ENCODE measurements at places on chromosomes 11 and 22.

- no peak for DNase-seq
Measured at GRCh38 chr11:71499546-71499945, 27.5 kb upstream of the KRTAP5-7 start.

DNA sequence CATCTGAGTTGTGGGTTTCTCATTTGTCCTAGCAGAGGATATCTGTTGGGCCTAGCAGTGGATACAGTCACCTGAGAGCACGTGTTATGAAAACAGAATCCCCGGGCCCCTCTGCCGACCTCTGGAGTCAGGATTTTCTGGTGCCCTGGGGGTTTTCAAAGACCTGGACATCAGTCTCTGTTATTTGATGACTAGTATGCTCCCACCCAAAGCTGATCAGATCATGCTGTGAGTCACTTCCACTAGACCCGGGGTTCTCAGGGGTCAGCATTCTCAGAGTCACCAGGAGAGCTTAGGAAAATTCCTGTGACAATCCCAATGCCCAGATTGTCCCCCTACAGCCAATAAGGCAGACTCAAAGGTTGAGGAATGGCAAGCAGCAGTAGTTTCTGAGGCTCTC is 38.7 kb downstream of the KCNJ1 start:
- DNase-seq = no peak

DNA sequence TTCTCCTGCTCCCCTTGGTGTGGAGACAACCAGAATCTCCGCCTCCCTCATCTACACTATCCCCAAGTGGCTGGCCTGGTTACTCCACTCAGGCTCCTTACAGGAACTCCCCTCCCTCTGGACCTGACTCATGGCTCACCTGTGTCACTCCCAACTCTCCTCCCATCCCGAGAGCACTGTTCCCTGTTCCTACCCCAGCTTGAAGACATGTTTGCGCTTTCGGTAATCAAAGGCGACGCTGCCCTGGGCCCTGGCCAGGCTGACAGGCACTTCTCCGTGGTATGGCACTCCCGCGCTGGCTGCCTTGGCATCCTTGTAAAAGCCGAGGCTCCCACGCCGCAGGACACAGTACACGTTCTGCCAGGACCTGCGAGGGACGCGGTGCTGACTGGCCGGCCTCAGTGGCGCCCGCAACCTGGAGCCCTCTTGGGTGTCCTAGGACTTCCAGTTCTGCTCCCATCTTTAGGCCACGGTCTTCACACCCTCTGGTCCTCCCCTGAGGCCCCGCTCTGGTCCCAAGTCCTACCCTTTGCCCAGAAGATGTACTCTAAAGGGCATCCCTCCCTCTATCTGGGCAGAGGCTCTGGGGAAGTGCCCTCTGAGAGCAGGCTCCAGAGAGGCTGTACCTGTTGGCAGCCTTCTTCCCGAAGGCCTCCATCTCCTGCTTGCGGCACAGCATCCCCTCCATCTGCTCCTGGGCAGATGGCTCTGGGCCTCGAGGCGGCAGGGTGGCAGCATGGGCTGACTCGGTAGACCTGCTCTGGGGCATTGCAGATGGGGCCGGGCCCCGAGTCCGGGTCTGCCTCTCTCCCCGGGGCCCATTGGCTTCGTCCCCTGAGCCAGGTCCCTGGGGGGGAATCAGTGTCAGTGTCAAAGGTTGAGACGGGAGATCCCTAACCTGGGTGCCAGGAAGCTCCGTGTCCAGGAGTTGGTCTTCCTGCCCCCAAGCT is 9.4 kb upstream of the RBM4B start:
- DNase-seq = no peak

DNA sequence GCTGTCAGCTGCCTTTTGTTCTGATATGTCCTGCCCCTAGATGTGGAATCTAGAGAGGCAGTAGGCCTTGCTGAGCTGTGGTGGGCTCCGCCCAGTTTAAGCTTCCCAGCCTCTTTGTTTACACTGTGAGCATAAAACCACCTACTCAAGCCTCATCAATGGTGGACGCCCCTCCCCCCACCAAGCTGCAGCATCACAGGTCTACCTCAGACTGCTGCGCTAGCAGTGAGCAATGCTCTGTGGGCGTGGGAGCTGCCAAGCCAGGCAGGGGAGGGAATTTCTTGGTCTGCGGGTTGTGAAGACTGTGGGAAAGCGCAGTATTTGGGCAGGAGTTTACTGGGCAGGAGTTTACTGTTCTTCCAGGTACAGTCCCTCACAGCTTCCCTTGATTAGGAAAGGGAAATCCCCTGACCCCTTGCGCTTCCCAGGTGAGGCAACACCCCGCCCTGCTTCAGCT is 98.5 kb downstream of the SMCO4 start:
- no peak for DNase-seq

DNA sequence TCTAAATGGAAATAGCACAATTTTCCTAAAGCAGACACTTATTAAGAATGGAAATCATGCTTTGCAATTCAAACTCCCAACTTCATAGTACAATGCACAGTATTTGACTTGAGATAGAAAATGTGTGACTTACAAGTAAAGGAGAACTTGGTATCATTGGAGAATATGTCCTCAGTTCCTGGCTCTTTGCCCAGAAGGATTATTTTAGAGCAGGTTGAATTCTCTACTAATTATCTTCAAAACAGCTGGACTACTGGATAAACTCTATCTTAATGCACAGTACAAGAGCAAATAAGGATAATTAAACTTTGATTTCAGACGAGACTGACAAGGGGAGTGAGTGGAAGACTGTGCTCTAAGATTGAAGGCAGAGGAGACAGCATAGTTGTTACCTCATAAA is 839.4 kb downstream of the OPCML start:
- DNase-seq = no peak

DNA sequence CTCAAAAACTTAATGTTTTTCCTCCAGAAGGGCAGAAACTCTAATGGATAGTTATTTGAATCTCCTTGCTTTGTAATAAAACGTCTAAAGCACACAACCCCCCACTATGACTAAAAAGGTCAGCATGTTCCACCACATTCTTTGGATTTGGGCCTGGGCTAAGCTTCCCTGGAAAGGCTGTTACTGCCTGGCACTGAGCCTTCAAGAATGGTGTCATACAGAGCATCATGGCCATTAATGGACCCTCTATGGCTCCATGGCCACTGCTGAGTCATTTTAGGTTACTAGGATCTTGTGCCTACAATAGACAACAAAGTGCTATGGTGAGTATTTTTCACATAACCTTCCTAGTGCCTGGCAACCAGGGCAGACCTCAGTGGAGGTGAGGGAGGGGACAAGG is 242.6 kb upstream of the FAT3 start:
- no peak for DNase-seq

DNA sequence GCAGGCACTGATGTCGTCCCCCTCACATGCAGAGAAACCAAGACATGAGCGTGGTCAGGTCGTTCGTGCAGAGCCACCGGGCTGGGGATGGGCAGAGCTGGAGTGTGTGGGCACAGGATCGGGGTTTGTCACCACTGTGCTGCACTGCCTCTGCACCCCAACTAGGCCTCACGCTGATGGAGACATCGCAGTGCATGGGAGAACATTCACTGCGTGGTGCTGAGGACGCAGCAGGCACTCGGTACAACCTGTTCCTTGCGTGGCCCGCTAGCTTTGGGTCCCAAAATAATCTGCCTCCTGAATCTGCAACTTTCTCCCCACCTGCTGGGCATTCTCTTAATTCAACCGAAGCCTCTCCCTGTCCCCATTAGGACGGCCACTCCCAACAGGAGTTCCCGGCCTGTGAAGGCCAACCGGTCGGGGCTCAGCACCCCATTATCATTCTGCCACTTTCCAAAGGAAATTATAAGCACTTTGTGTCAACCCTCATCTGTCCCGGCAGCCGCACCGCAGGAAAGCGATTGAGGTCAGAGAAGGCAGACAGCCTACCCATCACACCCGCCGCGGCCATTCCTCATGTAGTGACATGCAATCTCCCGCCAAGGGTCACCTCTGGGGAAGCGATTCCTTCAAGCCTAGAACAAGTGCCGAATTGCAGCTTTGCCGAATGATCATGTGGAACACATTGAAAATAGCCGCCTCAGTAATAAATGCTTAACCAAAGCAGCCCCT is 490.4 kb downstream of the MN1 start:
- DNase-seq = no peak

Measured in activated naive CD4-positive, alpha-beta T cell (primary cell).